Umbilical cord (tissue), 2 donors: ENCODE measurements at places on chromosomes 1 and 21. TPM values are rescaled to one million over a fixed set of nuclear protein-coding genes. Genes with fewer than 3 reads are reported as not detected.

Gene TDRD5
- total RNA-seq, result not detected

DNA sequence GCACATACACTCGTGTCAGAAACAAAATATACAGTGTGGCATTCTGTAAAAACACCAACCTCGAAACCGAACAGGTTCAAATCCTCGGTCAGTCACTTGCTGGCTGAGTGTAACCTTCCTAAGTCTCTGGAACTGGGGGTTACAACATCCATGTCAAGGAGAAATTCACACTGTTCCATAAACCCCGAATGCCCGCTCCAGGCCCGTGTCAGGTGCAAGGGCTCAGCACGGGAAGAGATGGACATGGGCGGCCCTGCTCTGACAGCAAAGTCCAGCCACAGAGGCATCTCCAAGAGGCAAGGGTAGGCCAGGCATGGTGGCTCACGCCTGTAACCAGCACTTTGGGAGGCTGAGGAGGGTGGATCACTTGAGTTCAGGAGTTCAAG lies 79.5 kb downstream of the SLC66A1 start:
- no peak for DNase-seq

DNA sequence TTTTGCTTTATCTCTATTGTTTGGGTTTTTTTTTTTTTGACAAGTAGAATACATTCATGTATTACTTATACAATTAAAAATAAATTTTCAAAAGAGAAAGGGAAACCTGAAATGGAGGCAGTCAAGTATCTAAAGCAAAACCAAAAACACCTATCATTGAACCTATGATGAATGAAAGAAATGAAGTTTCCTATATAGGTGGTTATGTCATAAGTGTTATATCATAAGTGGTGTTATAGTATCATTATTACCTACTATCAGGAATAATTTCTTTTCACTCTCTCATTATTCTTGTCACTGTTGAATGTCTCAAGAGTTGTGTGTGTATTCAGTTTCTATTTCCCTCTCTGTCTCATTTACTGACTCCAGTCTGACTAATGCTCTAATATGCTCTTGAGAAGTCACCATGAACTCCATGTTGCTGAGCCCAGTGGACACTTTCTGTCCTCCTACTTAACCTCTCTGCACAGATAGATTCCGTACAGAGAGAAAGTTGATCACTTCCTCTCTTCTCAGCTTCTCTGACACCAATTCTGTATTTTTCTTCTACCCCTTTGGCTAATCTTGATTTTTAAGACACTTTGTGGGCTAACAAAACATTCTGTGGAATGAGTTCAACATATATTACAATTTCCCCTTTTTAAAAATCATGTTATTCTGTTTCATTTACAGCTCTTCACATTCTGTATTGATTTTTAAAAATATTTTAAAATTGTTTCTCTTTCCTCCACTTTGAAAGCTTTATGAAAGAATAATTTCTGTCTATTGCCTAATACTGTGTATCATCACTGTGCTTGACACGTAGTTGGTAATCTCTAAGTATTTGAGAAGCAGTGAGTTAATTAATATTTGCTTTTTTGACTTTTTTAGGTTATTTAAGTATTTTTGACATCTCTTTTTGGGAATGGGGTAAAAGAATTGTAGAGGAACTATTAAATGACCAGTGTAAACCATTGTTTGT lies 50.1 kb downstream of the RASAL2 start:
- DNase-seq, result no peak

Gene POGZ
- total RNA-seq, result 39.5 TPM

- peak; percentile 8 for DNase-seq
Measured at GRCh38 chr1:104760017-104760416, 1010.3 kb downstream of the AMY1C start.

- DNase-seq, result no peak
Measured at GRCh38 chr1:167280912-167281311, 60.2 kb downstream of the POU2F1 start.

Gene TEDDM1
- 4.6 TPM for total RNA-seq

DNA sequence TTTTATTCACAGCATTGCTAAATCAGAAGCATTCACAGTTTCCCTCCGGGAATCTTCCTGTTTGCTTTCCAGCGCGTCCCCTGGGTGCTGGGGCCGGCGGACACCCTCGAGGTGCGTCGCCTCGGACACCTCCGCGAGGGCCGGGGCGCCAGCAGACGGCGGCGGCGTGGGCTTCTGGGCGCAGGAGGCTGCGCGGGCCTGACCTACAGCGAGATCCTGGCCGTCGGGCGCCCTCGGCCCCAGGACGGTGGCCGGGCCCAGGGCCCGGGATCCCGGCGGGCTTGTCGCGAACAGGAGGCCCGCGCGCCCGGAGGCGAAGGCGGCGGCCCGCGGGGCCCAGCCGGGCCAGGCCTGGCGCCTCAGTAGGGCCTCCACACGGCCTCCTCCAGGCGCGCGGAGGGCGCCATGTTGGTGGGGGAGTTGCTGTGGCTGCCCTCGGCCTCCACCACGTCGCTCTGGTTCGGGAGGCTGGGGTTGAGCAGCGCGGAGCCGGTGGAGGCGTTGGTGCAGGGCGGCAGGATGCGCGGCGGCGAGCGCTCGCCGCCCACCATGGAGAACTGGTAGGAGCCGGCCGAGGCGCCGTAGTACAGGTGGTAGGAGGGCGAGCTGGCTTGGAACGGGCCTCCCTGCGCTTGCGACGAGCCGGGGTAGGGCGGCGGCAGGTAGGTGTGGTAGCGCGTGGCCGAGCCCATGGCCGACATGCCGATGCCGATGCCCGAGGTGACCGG lies 123.1 kb downstream of the CLIC6 start:
- DNase-seq, result no peak

- peak; percentile 3 for DNase-seq
Measured at GRCh38 chr1:117093870-117094621, 27.5 kb downstream of the TRIM45 start.

GRCh38 chr1:78603206-78603605 lies 17.0 kb upstream of the IFI44L start:
- no peak for DNase-seq

- no peak for DNase-seq
Measured at GRCh38 chr21:27819299-27819698, 852.4 kb upstream of the ADAMTS5 start.

DNA sequence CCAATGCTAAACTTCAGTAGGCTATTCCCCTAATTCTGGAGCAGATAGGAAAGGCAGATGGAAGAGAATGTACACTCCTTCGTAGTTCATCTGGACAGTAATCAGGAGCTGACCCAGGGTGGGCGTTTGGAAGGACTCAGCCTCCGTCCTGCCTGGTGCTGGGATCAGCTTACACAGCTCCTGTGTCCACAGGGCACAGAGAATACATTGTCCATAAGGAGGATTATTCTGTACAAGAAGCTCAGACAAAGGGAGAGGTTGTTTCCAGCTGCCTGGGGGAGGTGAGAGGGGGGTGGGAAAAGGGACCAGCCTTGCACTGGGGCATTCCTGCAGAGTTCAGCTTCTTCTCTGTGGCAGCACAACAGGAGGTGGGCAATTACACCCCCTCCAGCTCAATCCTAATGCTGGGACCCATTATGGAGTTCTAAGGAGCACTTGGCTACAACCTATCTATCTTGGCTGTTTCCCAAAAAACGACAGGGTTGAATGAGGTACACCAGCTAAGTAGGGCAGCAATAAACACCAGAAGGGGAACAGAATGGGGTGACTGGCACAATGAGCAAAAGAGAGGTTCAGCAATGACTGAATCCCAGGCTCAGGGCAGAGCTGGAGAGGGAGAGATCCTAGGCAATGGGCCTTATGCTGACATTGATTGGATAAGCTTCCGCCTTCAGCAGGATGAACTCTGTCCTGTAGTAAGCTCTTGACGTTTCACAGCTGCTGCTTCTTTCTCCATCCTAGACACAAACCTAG lies 7.4 kb downstream of the MED8 start:
- DNase-seq, result peak; percentile 46

DNA sequence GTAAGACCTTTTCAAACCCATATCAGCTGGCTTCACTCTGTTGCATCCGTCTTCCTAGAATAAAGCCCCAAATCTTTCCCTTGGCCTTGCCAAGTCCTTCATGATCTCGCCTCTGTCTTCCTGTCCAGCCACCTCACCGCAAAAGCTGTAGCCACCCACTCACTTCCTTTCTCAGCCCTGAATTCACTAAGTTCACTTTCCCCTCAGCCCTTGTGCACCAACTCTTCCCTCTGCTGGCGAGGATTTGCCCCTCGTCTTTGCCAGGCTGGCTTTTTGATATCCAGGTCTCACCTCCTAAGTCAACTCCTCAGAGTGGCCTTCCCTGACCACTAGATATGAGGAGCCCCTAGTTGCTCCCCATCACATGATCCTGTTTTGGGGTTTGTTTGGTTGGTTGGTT lies 3.9 kb upstream of the COL16A1 start:
- DNase-seq, result peak; percentile 84

Gene OR2L13
- total RNA-seq, result 3.1 TPM

DNA sequence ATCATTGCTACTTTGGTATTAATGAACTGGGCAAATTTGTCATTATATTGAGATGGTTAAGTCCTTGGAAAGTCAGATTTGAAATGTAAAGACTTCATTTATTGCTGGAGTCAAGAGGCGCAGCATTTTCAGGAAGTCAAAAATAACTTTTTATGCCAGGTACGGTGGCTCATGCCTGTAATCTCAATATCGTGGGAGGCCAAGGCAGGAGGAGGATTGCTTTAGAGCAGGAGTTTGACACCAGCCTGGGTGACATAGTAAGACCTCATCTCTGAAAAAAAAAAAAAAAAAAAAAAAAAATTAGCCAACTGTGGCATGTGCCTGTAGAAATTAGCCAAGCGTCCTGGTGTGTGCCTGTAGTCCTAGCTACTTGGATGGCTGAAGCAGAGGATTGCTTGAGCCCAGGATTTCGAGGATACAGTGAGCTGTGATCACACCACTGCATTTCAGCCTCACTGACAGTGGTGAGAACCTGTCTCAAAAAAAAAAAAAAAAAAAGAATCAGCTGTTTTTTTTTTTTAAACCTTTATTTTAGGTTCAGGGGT lies 5.5 kb downstream of the HIPK1 start:
- no peak for DNase-seq

DNA sequence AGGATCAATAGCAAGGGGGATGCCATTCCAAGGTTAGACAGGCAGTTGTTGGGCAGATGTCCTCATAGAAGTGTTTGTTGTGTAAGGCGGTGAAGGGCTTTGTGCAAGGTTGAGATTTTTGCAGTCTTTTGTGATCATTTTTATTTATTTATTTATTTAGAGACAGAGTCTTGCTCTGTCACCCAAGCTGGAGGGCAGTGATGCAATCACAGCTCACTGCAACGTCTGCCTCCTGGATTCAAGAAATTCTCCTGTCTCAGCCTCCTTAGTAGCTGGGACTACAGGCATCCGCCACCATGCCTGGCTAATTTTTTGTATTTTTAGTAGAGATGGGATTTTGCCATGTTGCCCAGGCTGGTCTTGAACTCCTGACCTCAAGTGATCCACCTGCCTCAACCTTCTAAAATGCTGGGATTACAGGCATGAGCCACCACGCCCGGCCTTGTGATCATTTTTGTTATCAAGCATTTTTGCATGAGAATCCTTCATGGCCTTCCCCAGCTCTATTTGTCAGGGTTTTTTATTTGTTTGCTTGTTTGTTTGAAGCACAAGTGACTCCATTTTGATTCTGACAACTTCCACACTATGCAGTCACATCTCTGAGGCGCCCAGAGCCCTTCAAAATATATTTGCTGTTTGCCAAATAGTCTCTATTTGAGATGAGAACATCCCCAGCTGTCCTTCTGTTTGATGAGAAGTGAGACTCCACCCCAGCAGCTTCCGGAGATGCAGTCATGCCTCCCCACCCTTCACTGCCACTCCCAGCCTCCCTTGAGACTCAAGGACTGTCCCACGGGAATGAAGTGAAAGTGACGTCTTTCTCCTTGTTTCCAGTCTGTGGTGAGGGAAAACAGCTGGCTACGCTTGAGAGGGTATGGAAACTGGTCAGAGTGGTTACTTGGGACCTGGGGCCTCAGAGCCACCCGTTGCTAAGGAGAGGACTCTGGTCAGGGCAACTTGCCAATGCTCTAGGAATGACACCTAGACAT lies 38.0 kb downstream of the TMEM50B start:
- DNase-seq, result peak; percentile 40

GRCh38 chr1:199460933-199461332 lies 566.6 kb upstream of the NR5A2 start:
- DNase-seq, result peak; percentile 22

- no peak for DNase-seq
Measured at GRCh38 chr1:198678901-198679329, 40.1 kb downstream of the PTPRC start.

DNA sequence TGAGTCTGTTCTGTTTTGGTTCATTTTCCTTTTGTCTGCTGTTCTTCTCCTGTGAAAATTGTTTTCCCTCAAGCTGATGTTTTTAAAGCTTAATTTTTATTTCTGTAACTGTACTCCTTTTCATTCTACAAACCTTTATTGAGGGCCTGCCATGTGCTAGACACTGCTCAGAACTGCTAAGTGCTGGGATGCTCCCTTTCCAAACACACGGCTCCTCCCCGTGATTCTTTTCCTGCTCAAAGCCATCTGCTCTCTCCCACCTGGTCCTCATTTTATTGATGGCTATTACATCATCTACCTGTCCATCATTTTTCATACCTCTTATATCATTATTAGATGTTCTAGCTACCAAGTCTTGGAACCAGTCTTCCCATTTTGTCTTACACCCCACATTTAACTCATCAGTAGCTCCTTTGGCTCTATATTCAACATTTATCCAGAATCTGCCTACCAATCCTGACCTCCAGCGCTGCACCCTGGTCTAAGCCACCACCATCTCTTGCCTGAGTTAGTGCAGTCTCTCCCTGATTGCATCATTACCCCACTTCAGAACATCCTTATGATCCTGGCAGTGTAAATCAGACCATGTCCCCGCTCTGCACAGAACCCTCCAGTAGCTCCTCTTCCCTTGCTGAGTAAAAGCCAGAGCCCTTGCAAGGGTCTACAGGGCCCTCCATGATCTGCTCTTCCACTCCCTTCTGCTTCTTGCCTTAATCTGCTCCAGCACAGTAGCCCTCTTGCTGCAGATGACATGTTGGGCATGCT lies 118.1 kb downstream of the CACNA1E start:
- no peak for DNase-seq

Gene CYP4A22
- not detected for total RNA-seq

Gene EBNA1BP2
- 28.4 TPM for total RNA-seq

DNA sequence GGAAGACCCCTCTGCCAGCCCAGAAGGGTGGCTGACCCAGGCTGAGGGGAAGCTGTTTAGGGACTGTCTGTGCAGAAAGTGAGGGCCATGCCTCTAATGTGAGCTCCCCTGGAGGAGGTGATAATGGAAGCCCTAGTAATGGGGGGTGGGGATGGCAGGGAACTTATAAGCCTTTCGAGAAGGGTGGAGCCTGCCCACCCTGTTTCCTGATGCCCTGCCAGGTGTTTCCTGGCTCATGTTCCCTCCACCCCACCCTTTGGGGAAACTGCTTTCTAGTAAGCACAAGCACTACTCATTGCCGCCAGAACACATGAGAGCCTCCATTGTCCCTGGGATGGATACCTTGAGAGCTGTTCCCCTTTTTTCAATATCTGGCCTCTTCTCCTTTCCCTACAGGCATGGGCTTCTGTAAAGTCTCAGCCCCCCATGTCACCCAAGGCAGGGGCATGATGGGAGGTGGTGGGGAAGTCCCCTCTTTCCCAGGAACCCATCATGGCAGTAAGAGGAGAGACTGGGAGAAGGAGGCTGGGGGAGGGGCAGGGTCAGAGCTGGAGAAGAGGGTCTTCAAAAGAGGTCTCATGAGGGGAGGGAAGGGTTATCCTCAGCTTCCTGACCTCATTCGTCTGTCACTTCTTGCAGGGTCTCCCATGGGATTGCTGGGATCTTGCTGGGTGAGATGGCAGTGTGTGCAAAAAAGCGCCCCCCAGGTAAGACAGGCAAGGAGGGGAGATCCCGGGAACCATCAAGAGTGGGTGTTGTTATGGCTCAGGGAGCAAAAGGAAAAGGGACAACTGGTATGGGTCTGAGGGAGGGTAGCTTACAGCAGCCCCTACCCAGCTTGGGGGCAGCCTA lies 2.4 kb downstream of the ATP8B2 start:
- peak; percentile 11 for DNase-seq

Gene NGF
- total RNA-seq, result 2.4 TPM
